ENCODE measurements at places on chromosomes 4 and X. TPM values are rescaled to one million over a fixed set of nuclear protein-coding genes. Genes with fewer than 3 reads are reported as not detected.

Gene FHDC1
- 9.9 TPM for total RNA-seq

Gene CT45A10
- not detected for total RNA-seq

Gene EFHC2
- total RNA-seq = 8.0 TPM

DNA sequence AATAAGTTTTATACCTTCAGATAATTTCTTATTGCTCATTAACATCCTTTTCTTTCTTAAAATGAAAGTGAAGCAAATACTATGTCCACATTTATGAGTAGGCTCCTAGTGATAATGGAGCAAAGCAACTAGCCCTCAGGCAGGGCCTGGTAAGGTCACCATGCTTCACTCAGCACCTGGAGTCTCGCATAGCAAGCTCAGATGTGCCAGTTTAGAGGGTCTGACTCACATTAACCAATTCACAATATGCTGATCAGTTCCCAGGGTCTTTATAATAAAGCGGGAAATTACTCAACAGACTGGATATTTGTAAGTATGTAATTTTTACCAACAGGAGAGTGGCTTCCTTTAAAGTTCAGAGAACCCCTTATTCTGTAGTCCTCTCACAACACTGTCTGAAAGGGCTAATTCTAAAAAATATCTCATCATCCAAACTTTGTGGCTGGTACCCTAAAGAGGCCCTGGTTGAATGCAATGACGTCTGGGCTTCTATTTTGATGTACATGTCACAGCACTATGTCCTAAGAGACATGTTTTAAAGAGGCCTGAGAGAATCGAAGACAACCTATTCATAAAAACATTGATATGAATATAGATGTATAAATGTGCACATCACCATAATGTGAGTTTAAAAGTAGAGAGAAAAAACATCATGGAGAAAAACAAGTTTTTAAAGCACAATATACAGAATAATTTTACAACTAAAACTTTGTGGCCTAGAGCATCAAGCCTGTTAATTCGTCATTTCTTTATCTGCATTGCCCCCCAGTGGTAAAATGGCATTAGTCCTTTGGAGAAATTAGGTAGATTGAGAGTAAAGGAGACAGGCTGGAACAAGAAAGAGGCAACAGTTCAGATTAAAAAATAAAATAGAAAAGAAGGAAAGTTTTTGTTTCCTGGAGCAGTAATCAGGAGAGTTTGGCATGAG is 44.3 kb downstream of the IL21 start:
- peak; percentile 55 for DNase-seq
- no peaks in the 10 kb centered on the region for H3K27me3 ChIP-seq
- no peak overlapping the region for H3K27ac ChIP-seq
- H3K4me3 ChIP-seq = no peak overlapping the region

- no peak for DNase-seq
- H3K4me1 ChIP-seq = no peaks in the 10 kb centered on the region
- no peak overlapping the region for H3K27ac ChIP-seq
- no peak overlapping the region for H3K4me3 ChIP-seq
- no peaks in the 10 kb centered on the region for H3K36me3 ChIP-seq
Measured at GRCh38 chr4:126539771-126540170, 1093.0 kb upstream of the INTU start.

All from stomach (tissue), 19 donors.